ENCODE measurements at places on chromosomes 6 and 20.

- DNase-seq = no peak
Observed at GRCh38 chr6:45736134-45736533, 279.5 kb downstream of the CLIC5 start.

DNA sequence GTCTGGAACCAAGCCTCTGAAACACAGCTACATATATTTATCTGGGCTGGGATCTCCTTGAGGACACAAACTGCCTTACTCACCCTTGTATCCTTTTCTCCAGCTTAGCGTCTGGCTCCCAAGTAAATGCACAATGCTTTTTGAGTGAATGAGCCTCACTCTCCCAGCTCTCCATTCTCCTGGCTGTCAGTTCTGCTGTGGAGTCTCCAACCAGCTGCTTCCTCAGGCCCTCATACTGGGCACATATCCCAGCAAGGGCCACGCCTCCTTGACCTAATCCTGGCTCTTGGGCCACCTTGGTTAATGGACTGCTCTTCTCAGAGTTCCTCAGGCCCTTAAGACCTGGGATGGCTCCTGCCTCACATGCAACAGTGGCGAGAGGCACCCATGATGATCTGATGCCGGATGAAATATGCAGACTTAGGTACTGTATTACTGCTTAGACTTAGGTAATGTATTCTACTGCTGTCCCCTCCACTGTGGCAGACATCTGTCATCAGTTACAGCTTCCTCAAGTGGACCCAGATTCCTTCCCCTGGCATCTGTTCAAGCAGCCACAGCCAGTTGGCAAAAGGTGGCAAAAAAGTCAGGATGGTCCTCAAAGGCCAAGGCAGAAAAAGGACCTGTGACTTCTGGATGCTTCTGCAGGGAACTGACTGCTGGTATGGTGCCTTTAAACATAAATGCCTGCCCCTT, 16.5 kb downstream of the SNHG17 start:
- DNase-seq = no peak

DNA sequence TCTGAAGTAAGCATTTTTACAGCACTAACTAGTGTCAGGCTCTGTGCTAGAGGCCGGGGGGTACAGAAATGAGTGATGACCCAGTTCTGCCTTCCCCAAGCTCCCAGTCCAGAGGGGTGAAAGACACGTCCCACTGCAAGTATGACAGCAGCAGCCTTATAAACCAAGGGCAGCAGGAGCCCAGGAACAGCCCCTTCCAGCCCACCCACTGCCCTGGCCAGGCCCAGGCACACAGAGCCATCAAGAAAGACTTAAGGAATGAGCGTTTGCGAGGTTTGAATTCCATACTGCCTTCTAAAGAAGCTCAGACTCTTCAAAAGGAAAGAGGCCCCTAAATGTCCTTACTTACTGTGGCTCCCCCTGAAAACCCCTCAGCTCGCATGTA, 10.0 kb downstream of the TRERF1 start:
- no peak for DNase-seq

- DNase-seq = no peak
Observed at GRCh38 chr6:137230956-137231555, 11.9 kb upstream of the IFNGR1 start.

DNA sequence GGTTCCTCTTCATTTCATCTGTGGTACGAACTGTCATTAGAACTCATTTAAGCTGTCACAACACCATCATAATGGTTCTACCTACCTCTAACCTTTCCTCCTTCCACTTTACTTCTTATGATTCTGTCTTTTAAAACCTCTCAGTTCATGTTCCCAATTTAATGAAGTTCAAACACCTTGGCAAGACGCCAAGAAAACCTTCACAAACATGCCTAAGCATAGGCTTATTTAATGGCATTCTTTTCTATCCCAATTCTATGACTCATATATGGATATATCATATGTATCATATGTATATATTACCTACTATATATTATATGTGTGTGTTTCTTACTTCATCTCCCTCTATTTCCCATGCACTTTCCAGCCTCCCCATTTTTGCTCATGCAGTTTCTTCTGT, 283.4 kb upstream of the TBX18 start:
- DNase-seq = no peak

DNA sequence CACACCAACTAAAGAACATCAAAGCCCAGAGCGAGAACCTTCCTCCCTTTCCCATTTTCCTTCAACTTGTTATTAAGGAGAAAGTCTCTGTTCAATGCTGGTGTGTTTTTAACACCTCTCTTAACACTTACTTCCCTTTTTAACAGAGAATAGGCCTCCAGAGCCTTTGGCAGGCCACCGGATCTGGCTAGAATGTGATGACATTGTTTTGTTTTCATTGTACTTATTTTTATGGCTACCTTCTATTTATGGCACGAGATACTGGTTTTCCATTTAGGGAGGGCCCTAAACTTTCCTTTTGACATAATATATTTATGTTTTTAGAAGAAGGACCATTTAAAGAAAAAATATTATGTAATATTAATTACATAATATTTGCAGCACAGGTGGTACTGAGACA, 21.6 kb downstream of the TCF15 start:
- DNase-seq = no peak

All from cortex of kidney (tissue), 1 donor.